Spleen (tissue), 13 donors: ENCODE measurements at places on chromosomes 2 and 18.

DNA sequence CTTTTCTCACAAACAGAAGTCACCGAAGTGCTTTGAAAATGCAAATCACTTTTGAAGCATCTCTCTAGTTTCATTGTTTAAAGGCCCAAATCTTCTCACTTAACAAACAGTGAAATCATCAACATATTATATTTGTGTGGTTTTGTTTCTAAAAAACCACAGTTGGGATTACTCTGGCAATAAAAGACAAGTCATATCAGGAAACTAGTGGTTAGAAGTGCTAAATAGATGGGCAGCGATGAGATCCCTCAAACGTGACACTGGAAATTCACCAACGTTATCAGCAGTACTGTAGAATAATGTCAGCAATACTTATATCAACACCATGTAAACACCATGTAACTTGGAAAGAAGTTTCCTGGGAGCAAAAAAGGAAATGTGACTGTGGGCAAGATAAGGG is 893.5 kb downstream of the SUCLG1 start:
- no peak for DNase-seq
- no peaks in the 10 kb centered on the region for H3K36me3 ChIP-seq
- H3K27me3 ChIP-seq: no peaks in the 10 kb centered on the region
- H3K27ac ChIP-seq: no peak overlapping the region

- no peaks in the 10 kb centered on the region for H3K4me1 ChIP-seq
- no peaks in the 10 kb centered on the region for H3K36me3 ChIP-seq
- H3K27me3 ChIP-seq: no peaks in the 10 kb centered on the region
- no peak overlapping the region for H3K27ac ChIP-seq
Observed at GRCh38 chr2:173667415-173667814, 297.8 kb downstream of the SP3 start.

GRCh38 chr2:48265169-48266030 is 264.6 kb upstream of the STON1 start:
- H3K27ac ChIP-seq: no peak overlapping the region
- H3K4me1 ChIP-seq: no peaks in the 10 kb centered on the region
- no peak overlapping the region for H3K4me3 ChIP-seq

DNA sequence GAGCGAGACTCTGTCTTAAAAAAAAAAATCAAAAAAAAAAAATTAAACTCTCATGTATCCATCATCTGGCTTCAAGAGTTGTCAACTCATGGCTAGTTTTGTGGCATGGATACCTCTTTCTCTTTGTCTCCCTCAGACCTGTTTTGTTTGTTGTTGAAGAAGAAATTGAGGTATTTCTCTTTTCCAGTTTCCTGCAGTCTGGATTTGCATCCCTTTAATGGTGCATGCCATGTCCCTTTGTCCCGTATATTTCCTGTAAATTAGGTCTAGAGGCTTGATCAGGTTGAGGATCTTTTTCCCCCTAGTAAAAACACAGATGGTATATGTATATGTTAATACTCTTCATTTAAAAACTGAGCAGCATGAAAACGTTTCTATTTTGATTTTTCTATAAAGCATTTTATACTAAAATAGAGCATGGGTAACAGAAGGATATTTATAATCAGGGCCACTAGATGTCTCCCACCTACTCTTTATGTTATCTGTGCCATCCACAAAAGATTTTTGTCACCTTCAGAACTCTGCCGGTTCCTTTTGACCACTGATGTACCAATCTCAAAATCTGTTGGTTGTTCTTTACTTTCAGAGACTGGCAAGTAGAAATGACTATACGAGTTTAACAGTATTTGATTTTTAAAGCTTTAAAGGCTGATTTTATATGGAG is 80.1 kb downstream of the GALNT1 start:
- no peaks in the 10 kb centered on the region for H3K4me1 ChIP-seq
- no peaks in the 10 kb centered on the region for H3K36me3 ChIP-seq
- no peak overlapping the region for H3K4me3 ChIP-seq
- H3K27ac ChIP-seq: no peak overlapping the region

DNA sequence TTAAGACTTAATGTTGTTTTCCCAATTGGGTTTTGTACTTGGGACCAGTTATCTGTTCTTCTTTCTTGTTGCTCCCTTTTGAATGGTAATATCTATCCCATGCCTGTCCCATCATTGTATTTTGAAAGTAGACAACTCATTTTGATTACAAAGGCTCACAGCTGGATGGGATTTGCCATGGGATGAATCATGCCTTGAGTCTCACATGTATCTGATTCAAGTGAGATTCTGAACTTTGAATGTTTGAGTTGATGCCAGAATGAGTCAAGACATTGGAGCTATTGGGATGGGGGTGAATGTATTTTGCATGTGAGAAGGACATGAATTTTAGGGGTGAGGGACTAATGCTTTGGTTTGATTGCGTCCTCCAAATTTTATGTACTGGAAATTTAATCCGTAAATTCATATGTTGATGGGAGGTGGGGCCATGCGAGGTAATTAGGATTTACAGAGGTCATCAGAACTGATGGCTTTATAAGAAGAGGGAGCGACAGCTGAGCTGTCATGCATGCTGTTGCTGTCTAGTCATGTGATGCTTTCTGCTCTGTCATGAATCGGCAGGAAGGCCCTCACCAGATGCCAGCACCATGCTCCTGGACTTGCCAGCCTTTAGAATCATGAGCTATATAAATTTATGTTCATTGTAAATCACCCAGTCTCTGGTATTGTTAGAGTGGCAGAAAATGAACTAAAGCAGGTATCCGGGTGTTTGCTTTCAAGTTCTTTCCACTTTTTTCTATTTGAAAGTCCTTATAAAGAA is 741.3 kb upstream of the RAB6C start:
- H3K36me3 ChIP-seq: no peaks in the 10 kb centered on the region
- no peak for DNase-seq
- H3K27ac ChIP-seq: no peak overlapping the region
- no peaks in the 10 kb centered on the region for H3K4me1 ChIP-seq
- no peak overlapping the region for H3K4me3 ChIP-seq

DNA sequence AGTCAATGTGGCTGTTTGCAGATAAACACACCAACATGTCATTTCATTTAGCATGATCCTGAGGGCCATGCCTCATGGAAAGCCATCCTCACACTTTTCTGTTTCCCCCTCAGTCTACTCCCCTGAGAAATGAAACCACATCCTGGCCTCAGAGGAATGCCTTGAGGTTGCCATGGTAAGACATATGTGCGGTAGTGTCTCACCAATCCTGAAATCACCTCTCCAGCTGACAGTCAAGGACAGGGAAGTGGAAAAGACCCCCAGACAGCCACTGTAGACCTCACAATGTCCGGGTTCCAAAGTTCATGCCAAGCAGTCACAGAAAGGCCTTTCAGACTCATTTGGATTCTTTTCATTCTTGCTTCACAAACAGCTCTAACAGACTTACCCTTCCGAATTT is 175.2 kb upstream of the PKDCC start:
- no peak for DNase-seq
- no peaks in the 10 kb centered on the region for H3K27me3 ChIP-seq
- H3K27ac ChIP-seq: no peak overlapping the region
- no peak overlapping the region for H3K4me3 ChIP-seq
- no peaks in the 10 kb centered on the region for H3K4me1 ChIP-seq

- H3K4me3 ChIP-seq: no peak overlapping the region
- H3K36me3 ChIP-seq: no peaks in the 10 kb centered on the region
- no peak for DNase-seq
Observed at GRCh38 chr2:217154923-217155322, 295.1 kb upstream of the TNP1 start.

- no peak overlapping the region for H3K4me3 ChIP-seq
- H3K27me3 ChIP-seq: no peaks in the 10 kb centered on the region
- no peaks in the 10 kb centered on the region for H3K36me3 ChIP-seq
- H3K4me1 ChIP-seq: no peaks in the 10 kb centered on the region
- DNase-seq: no peak
Observed at GRCh38 chr2:231764760-231765159, 16.3 kb downstream of the PDE6D start.
